ENCODE measurements at places on chromosomes 13 and 19.

- DNase-seq, result no peak
These were observed 25.0 kb downstream of the DACH1 start for GRCh38 chr13:71842003-71842402.

DNA sequence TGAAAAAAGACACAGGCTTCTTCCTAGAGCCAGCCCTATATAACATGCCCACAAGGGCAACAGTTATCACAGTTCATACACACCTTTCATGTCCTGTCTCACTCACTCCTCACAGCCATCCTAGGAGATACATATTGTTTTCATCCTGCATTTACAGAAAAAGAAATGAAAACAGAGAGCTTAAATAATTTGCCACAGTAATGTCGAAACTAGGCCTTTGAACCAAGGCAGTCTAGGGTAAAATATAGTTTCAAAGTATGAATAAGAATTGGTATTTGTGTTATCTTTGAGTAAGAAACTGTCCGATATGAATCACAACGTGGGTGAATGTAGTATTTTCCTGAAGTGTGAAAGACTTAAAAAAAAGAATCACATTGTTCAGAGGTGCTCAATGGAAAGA, 26.8 kb downstream of the CLDN10 start:
- no peak for DNase-seq

- DNase-seq, result no peak
These were observed 24.4 kb upstream of the RPL21 start for GRCh38 chr13:27226991-27227390.

DNA sequence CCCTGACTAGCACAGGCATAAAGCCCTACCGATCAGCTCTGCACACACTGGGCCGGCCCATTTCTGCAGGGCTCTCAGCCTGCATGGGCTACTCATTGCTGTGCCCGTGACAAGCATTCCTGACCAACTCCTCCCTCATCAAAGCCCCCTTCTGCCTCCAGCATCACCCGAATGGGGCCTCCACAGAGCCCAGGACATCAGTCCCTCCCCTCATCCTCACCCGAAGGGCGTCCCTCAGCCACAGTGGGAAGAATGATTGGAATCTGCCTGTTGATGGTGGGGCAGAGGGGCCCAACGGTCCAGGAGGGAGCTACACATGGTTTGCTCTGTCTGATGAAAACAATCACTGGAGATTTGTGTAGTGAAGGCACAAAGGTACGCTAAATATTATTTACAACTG, 43.8 kb downstream of the SERP2 start:
- DNase-seq, result no peak

GRCh38 chr13:19567820-19568534, 6.6 kb upstream of the TPTE2 start:
- no peak for DNase-seq

DNA sequence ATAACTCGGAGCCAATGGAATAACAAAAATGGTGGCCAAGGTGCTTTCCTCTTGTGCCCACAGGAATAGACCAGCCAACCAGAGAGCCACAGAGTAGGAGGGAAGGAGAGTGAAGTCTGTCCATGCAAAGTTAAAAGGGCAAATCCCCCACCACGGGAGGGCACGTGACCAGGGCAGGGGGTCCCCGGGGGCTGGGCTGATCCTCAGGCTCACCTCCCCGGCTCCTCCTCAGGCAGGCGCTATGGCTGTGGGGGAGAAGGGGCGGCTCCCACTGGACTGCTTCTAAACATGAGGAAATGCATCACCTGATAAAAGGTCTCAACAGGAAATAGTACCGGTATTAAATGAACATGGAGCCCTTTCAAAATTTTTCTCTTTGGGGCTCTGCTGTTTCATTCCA, 73.2 kb upstream of the SLC15A1 start:
- DNase-seq, result no peak

- no peak for DNase-seq
These were observed 91.3 kb downstream of the KCNRG start for GRCh38 chr13:50106559-50106958.

DNA sequence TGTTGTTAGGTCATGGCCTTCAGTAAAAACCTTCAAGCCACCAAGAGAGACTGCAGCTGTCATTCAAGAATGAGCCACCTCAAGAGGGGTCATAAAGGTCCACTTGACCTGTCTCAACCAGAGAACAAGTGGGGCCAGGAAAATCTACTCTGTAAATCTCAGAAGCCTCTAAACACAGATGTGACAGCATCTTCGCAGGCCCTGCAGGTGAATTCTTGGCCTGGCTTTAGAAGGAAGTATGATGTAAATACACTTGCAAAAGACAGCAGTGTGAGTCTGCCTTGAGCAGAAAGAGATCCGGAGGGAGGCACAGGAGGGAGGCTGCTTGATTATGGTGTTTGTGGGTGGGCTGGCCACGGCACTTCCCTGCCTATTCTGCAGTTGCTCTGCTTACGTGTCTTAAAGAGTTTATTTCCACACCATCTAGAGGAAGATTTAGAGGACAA, 1082.9 kb downstream of the UQCRFS1 start:
- DNase-seq, result no peak

GRCh38 chr13:65937251-65937650, 1292.9 kb downstream of the PCDH9 start:
- DNase-seq, result no peak

- no peak for DNase-seq
These were observed 794.7 kb downstream of the EFNB2 start for GRCh38 chr13:105740739-105741138.

DNA sequence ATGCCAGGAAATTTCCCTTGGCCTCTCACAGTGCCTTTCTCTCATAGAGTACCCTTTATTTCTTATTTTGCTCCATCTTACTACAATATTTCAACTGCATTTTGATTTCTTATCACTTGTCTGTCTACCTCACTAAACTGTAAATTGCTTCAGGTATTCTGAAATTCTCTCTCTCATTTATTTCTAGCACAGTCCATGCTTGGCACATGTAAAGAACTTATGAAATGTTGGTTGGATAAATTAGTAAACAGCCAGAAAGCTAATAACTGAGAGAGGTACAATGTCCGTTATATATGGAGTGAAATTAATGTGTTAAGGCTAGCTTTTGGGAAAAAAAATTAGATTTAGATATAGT, 138.3 kb upstream of the RFC3 start:
- DNase-seq, result no peak

DNA sequence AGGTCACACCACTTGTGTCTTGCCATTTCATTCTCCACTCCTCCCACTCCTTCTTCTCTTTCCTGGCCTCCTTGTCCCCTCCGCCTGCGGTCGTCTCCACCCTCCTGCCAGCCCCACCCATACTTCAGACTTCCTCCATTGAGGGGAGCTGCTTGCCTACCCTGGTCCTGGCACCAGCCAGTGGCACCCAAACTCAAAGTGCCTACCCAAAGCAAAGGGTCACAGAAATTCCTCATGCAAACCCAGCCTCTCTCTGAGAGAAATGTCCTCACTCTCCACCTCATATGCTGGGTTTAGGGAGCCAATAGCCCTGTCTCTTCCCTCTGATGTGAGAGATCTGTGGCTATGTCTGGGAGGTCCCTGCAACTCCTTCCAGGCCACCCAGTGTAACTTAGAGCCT, 109.6 kb downstream of the TEX26 start:
- DNase-seq, result no peak

DNA sequence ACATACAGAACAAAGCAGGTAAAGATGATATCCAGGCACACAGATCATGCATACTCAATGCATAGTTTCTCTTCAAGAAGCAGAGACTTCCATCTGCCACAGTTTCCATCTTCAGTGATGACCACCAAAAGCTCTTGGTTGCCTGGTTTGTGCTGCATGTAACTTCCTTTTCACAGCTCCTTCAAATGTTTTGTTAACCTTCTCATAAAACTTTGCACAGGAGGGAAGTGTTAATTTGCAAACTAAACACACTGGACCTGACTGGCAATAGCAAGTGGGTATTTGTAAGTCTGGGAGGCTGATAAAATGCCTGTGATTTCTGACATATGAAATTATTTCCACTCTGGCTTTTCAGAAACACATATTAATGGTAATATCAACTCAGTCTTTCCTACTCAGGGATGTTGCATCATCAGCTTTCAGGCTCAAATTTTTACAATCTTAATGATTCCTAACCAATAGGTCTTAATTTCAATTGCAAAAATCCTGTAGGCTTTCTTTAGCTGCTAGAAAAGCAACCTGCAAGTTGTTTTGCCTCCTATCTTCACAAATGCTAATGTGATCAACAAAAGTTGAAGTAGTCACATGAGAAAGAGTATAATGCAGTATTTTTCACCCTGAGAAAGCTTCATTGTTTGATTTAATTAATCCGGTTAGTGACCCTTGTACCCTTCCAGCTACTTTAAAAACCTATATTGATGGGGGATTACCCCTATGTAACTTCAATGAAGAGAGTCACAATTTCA, 575.6 kb downstream of the DIAPH3 start:
- no peak for DNase-seq

- DNase-seq, result no peak
These were observed 685 bp downstream of the VWA8 start for GRCh38 chr13:41960211-41960636.

- DNase-seq, result no peak
These were observed 3.8 kb upstream of the FGF14 start for GRCh38 chr13:102405499-102406100.

- no peak for DNase-seq
These were observed 213.0 kb downstream of the ZIC5 start for GRCh38 chr13:99758460-99759162.

DNA sequence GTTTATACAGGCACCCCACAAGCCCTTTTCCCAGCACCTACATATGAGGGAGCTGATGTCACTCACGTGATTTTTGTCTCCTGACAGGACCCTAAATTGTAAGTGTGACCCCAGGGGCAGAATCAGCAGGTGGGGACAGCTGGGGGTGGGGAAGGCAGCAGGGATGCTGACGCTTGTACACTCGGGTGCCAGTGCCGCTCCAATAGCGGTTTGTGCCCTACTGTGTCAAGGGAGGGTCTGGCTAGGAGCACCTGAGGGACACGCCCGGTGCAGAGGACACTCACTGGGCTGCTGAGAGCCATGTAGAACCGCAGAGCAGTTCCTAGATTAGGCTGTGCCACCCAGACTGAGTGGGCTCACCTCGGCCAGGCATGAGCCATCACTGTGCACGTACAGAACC, 81.3 kb downstream of the SCGB2B2 start:
- DNase-seq, result no peak

DNA sequence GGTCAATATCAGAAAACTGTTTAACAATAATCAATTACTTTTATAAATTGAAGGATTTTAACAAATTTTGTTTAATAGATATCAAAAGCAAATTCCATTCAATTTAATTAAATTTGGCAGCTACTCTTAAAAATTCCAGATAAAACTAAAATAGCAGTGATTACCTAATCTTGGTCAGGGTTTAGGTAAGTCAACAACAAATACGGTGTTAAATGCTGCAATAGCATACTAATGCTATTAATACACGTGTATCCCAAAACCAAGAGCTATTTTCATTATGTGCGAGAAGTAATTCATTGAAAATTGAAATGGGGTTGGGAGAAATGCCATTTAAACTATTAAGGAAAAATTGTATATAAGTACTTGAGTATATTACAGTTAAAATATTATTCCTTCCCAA, 105.6 kb downstream of the DHRS12 start:
- no peak for DNase-seq

GRCh38 chr13:26500618-26501320, 56.7 kb upstream of the WASF3 start:
- DNase-seq, result no peak

DNA sequence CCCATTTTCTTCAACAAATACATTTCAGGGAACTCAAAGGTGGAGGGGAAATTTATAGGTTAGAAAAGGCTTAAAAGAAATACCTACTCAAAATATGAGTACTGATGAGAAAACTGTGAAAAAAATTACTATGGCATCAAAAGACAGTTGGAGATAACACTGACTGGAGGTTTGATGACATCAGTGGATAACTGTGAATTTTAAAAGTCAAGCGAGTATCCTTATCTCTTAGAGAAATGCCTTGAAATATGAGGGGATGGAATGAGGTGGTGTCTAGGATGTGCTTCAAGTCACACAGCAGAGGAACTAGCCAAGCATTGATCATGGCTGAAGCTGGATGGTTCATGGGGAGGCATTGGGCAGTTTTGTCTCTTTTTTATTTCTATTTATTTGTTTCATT, 27.2 kb upstream of the SLC15A1 start:
- DNase-seq, result no peak

GRCh38 chr19:42197375-42197817, 20.1 kb downstream of the DEDD2 start:
- no peak for DNase-seq

GRCh38 chr19:17328517-17329365, 5.9 kb downstream of the ANO8 start:
- DNase-seq, result peak; percentile 45

DNA sequence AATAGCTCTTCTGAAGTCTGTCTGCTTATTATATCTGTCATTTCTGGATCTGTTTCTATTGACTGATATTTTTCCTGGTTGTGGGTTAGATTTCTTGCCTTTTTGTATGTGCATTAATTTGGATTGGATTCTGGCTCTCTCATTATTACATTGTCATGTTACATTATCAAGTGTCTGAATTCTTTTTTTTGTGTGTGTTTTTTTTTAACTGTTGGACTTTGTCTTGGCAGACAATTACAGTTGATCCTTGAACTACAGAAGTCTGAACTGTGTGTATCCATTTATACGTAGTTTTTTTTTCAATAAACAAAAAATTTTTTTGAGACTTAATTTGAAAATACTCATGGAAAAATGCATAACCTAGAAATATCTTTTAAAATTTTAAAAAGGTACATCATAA, 22.5 kb downstream of the RFC3 start:
- DNase-seq, result no peak

Measured in T-helper 9 cell (primary cell).